Hepatic stellate cell (primary cell): ENCODE measurements at places on chromosomes 6 and 20.

GRCh38 chr20:45407783-45408645 is at the start of gene DBNDD2:
Gene DBNDD2, plus strand, starts transcription at chr20:45408289. Its CDS starts 179 bp downstream, at chr20:45408468.
- DNase-seq, result peak; percentile 19

DNA sequence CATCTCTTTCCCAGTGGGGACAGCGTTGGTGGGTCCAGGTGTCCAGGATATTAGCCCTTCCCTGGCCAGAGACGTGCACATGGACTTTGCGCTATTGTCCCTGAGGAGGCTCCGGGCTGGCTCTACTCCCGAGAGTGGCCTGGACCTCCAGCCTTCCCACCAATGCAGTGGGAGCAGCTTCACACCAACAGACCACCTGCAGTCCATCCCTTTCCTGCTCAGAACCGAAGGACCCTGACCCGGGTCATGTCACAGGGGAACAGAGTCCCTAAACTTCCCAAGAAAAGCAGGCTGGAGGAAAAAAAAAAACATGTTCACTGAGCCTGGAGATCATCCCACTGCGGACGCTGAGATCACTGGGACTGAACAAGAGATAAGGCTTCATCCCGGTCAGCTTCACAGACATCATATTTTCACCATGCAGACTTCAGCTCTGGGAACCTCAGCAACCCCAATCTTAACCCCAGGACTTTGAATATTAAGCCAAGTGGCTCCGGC is 18.3 kb downstream of the ZMYND8 start:
- DNase-seq, result no peak

- no peak for DNase-seq
Observed at GRCh38 chr6:4606821-4607704, 169.1 kb upstream of the CDYL start.

DNA sequence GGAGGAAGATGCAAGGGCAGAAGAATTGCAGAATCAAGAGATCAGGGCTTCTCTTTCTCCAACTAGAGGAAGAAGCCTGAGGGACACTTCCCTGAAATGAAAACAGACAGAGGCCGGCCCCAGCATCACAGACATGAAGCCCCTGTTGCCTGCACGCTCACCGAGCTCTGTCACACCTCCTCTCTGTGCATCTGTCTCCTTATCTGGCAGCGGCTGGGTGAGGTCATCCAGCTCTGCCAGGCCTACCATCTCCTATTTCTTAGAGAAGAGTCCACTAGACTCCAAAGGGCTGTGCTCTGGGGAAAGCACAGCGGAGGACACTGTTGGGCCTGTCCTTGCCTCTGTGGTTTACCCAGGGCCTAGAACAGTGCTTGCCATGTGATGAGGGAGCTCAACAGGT is 71.9 kb upstream of the MLN start:
- DNase-seq, result no peak

GRCh38 chr6:41193884-41194283 is 7.1 kb downstream of the TREML2 start:
- no peak for DNase-seq

- no peak for DNase-seq
Observed at GRCh38 chr6:104597541-104598050, 262.1 kb downstream of the HACE1 start.

- peak; percentile 11 for DNase-seq
Observed at GRCh38 chr20:11714886-11715285, 202.8 kb upstream of the BTBD3 start.

GRCh38 chr20:44271915-44272663 is 25.0 kb downstream of the GDAP1L1 start:
- DNase-seq, result no peak

GRCh38 chr6:157787080-157787479 is 36.0 kb upstream of the SNX9 start:
- no peak for DNase-seq

DNA sequence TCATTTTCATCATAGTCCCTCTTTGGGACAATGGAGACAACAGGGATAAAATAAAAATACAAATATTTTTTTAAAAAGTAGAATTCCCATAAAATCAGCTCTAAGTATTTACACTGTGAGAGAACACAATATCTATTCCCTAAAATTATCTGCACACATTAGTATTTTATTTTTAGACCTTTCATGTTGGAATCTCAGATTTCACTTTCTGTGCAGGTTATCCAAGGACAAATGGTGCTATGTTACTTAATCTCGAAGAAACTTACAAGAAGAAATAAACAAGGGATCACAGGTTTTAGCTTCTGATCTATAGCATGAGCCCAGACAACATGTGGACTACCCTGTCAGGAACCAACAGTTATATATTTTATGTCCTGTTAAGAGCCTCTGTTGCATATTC is 23.0 kb upstream of the LYRM2 start:
- DNase-seq, result no peak

DNA sequence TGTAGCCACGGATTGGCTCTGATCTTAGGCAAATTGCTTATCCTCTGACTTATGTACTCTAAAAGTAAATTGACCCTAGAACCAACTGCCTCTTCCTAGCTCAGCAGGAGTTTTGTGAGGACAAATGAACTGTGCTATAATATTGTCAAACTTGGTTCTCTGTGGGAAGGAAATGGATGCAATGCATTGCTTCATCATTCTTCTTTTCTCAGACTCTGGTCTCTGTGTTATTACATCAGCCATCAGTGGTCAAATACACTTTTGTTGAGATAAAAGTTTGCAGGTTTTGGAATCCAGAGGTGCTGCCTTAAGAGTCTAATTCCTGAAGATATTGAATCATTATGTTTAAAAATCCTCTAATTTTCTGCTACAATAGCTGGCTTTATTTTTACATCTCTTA is 64.9 kb downstream of the SLC24A3 start:
- DNase-seq, result no peak

DNA sequence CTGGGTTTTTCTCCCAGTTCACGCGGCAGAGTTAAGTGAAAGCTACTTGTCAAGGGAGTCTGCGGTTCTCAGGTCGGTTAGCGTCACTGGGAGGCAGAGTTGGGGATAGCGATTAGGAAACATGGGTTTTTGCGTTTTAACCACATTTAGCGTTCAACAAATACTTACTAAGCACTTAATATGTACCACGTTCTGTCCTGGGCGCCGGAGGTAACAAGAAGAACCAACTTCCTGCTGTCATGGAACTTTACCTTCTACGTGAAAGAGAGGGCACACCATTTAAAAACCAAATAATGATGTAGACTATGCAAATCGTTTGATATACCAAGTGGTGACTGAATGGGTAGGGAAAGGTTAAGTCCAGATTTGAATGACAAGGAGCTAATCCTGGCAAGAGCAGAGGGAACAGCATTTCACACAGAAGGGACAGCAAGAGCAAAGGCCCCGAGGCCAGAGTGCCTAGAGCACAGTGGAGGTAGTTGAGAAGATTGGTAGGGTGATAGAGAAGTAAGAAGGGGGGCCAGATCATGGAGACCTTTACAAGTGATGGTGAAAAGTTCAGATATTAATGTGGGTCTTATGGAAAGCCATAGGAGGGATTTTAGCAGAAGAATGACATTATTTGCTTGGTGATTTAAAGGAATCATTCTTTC is 744 bp downstream of the RIOK1 start:
- DNase-seq, result no peak

GRCh38 chr6:126672649-126673048 is 332.7 kb downstream of the CENPW start:
- peak; percentile 5 for DNase-seq

DNA sequence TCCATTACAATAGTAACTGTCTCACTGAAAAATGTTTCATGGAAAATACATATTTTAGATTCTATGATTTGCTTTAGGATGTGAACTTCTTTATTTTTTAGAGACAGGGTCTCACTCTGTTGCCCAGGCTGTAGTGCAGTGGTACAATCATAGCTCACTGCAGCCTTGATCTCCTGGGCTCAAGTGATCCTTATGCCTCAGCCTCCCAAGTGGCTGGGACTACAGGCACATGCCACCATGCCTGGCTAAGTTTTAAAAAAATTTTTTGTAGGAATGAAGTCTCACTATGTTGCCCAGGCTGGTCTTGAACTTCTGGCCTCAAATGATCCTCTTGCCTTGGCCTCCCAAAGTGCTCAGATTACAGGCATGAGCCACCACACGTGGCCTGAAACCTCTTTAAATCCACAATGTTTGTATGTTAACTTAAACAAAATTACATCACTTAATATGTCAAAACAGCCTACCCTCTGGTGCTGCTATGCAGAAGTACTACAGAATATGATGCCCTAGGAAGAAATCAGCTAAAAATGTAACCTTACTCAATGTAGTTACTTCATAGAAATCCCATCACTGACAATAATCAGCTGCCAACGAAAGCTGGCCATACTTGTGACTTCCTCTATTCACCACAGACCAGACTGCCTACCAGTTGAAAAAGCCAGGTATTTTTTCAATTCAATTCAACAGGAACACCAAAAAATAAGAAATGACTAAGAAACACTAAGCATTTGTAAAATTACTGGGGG is 17.6 kb downstream of the EEF1A1 start:
- no peak for DNase-seq

DNA sequence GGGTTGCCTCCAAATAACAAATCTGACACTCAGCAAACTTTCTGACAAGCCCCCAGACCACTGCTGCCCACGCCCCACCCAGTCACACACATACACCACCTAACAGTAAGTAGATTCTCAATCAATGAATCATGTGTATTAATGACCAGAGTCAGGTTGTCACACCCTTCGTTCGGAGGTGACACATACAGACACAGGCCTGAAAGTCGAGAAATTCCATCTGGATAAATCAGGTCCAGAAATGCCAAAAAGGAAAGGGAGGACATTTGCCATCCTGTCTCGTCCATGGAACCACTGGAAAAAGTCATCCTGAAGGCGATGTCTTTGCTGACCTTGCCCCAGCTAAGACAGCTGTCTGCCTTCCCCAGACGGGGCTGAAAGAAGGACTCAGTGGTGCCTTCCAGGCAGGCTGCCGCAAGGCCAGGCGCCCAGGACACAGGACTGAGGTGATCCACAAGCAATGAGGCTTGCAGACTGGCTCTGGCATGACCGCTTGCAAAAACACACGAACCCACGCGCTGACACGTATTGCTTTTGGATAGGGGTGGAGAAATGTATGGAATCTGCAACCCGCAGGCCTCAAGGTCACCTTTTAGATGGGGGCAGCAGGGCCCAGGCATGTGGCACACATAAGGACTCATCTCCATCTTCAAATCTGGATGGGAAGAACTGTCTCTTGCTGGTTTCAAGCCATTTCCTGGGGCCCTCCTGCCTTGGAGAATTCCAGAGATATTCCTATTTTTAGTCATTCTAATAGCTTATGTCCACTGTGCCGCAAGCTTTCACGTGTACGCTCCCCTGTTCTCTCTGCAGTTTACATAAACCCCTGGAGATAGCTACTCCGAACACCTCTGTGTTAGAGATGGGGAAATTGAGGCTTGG is 9.0 kb downstream of the NFATC2 start:
- peak; percentile 72 for DNase-seq

GRCh38 chr6:31299511-31299910 is 27.6 kb upstream of the HLA-C start:
- DNase-seq, result no peak

DNA sequence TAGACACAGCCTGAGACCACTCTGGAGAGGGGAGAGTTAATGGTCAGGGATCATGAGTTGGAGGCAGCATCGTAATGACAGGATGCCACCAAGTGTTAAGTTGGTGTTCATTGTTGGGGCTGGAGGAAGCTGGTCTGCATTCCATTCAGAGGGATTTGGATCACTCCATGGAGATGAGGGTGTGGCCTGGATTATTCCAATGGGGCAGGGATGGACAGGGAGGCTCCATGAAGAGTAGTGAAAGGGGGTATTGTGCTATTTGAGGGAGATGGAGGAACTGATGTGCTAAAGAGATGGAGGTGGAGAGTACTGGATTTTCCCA is 1.1 kb downstream of the SAPCD1 start:
- peak; percentile 96 for DNase-seq

GRCh38 chr6:10320291-10320690 is 94.6 kb downstream of the TFAP2A start:
- no peak for DNase-seq

GRCh38 chr6:109493865-109494264 is 10.8 kb upstream of the ZBTB24 start:
- DNase-seq, result no peak

DNA sequence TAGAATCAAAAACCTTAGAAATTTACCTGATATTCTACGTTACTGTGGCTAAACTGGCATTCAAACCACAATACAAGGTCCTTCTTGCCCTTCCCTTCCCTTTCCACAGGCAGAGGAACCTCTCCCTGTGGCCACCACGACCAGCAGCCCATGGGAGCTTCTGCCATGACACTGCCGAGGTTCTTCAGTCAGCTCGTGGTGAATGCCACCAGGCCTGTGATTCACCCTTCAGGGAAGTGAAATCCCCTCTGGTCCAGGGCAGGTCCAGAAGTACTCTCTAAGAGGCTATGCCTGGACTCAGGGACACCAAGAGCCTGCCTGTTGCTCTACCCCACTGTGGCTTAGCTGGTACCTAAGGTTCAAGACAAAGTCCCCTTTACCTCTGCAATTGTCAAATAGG is 123.0 kb downstream of the HTR1B start:
- no peak for DNase-seq

- DNase-seq, result no peak
Observed at GRCh38 chr6:138601128-138601527, 101.8 kb upstream of the NHSL1 start.

GRCh38 chr6:53347921-53348370 is 804 bp downstream of the ELOVL5 start:
- peak; percentile 69 for DNase-seq

DNA sequence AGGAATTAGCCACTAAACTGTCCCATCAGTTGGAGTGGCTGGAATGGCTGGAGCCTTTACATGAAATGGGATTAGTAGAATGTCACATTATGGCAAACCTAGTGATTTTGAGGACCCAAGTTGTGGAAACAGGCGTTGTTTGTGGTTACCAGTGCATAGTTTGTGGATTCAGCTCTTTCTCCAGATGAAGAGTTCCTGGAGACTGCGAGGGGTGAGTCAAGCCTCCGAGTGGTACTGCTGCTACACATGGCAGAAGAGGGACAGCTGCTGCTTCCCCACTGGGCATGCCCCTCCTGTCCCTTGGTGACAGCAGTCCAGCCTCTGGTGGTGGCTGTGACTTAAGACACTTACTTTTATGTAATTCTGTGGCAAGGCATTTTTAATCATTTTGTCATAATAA is 94.2 kb upstream of the SCP2D1 start:
- peak; percentile 37 for DNase-seq

DNA sequence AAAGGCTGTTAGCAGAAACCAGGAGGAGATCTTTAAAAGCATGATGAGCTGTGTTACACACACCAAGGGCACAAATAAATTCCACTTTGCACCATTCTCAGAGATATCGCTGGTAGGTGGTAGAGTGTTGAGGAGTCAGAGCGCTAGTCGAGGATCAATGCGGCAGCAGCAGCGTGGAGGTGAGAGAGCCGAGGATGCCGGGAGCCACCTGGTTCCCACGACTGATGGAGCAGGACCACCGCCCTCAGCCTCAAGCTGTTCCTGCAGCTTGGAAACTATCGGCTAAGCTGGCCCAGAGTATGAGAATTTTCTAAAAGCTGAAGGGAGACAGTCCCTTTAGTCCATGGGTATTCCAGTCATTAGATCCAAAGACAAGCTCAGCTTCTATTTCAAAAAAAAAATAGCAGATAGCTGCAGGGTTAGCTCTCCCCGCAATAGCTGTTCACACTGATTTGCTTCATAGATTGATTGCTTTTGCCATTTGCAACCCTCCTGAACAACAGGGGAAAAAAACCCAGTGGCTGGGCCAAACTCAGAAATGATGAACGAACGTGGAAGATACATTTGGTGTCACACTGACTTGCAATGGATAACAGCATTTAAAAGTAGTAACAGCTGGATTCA is 106.2 kb downstream of the LCA5 start:
- DNase-seq, result no peak

- DNase-seq, result peak; percentile 56
Observed at GRCh38 chr20:10309326-10309725, 90.7 kb downstream of the SNAP25 start.
